ENCODE measurements at places on chromosomes 1 and 21. TPM values are rescaled to one million over a fixed set of nuclear protein-coding genes. Genes with fewer than 3 reads are reported as not detected.
A peak's percentile ranks its signal among the peaks of the same experiment; 100 is the strongest.

The OR10J1 gene
- not detected for total RNA-seq

The C1orf226 gene
- 5.9 TPM for total RNA-seq

The C4BPA gene
- not detected for total RNA-seq

The CCSAP gene
- 18.1 TPM for total RNA-seq

The TNNT2 gene
- total RNA-seq: 82.7 TPM

The RBP7 gene
- total RNA-seq: 41.7 TPM

DNA sequence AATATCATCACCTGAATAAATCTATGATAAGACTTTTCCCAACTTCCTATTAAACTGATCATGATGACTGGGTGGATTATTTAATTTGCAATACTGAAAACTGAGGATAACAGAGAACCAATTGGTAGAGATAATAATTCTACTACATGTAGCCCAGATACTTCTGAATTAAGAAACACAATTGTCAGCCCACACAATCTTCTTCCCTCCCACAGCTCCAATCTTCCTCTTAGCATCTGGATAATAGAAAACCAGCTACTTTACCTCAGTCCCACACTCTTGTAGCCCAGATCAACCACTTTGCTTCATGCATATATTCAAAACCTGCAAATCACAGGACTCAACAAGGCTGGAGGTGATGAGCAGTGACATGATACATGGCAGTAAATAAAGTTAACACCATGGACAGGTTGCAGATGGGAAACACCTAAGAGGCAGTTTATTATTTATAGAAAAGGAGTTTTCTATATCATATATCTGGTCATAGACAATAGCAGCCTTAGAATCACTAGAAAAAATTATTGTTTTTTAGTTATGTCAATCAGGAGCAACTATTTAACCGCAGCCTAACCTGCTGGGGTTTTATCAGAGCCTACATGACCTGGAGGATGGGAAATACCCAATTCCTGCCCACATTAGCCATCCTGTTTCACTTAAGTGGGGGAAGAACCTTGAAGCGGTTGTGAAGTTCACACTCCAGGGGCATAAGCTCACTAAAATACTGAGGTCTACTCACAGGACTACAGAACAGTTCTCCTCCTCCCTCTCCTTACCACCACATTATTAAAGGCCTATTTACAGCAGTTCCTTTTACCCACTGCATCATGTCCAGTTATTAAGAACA, 16.7 kb downstream of the FRRS1 start:
- H3K4me3 ChIP-seq: no peak overlapping the region
- no peaks in the 10 kb centered on the region for H3K27me3 ChIP-seq
- H3K36me3 ChIP-seq: no peaks in the 10 kb centered on the region
- H3K4me1 ChIP-seq: no peaks in the 10 kb centered on the region

DNA sequence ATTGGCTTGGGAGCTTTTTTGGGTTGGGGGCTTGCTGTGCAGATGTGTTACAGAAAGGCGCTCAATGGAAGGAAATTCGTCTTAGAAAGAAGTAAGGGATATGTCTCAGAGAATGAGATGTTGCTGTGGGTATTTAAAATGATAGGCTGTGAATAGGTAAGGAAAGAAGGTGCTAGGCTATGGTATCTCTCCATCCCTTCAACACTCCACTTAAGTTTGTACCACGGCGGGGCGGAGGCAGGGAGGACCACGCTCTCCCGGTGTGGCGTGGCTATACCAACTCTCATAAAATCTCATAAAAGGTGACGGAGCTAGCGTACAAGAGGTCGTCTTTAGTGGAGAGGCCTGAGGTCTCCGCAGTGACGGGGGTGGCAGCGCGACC, 305 bp upstream of the RPS6KC1 start:
- H3K27me3 ChIP-seq: peaks cover 20% of the 10 kb centered on the region
- H3K4me1 ChIP-seq: no peaks in the 10 kb centered on the region
- peak overlapping the region; percentile 96 for H3K4me3 ChIP-seq

- H3K27ac ChIP-seq: peak overlapping the region; percentile 47
- H3K4me1 ChIP-seq: no peaks in the 10 kb centered on the region
- no peaks in the 10 kb centered on the region for H3K27me3 ChIP-seq
- DNase-seq: peak; percentile 54
- H3K36me3 ChIP-seq: no peaks in the 10 kb centered on the region
These were observed 350.9 kb downstream of the S1PR1 start for GRCh38 chr1:101587741-101588140.

- H3K27me3 ChIP-seq: no peaks in the 10 kb centered on the region
- peaks cover 60% of the 10 kb centered on the region for H3K4me1 ChIP-seq
- no peak for DNase-seq
These were observed 2.5 kb downstream of the MPZ start for GRCh38 chr1:161307230-161307768.

DNA sequence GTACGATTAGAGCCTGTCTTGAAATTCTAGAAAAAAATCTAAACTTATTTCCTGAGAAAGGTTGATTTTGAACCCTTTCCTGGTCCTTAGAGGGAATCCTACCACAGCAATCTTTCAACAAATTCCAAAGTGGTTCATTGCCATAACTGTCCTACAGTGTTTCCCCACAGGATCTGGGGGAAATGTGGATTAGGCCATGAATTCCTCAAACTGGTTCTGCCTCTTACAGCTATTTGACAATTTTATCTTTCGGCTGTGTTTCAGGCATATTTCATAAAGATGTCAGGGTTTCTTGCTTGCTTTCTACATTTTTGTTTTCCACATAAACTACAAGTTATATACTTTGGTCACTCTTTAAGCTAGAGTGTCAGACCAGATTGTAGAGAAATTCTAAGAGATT, 544 bp upstream of the ZP4 start:
- H3K27ac ChIP-seq: no peak overlapping the region
- H3K4me1 ChIP-seq: no peaks in the 10 kb centered on the region
- H3K36me3 ChIP-seq: no peaks in the 10 kb centered on the region
- no peak overlapping the region for H3K4me3 ChIP-seq
- DNase-seq: no peak
- no peaks in the 10 kb centered on the region for H3K27me3 ChIP-seq

DNA sequence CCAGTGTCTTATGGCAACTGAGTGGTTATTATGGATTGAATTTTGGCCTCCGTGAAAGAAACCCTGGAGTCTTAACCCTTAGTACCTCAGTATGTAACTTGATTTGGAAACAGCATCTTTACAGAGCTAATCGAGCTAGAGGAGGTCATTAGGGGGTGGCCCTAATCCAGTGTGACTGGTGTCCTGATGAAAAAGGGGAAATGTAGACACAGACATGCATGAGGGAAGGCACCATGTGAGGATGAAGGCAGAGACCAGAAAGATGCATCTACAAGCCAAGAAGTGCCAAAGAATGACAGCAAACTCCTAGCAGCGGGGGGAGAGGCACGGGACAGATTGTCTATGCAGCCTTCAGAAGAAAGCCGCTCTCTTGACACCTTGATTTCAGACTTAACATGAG, 14.7 kb downstream of the DOP1B start:
- no peaks in the 10 kb centered on the region for H3K36me3 ChIP-seq
- no peaks in the 10 kb centered on the region for H3K4me1 ChIP-seq
- H3K4me3 ChIP-seq: no peak overlapping the region
- H3K27ac ChIP-seq: no peak overlapping the region
- DNase-seq: no peak
- H3K27me3 ChIP-seq: no peaks in the 10 kb centered on the region

DNA sequence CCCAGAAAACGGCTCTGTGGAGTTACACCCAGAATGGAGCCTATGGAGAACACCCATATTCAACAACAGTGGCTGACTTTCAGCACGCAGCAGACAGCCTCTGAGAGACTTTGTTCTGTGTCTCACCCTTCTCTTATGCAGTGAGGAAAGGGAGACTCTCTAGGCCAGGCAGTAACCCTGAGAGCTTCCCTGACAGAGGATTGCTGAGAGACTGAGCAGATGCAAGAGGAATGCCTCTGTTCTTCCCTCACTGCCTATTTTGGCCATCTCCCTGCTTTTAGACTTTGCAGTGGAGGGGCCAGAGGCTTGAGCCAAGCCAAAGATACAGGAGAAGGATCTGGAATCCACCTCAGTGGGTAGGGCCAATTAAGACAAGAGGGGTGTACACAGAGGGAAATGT, 41.8 kb upstream of the SLC16A1 start:
- H3K4me1 ChIP-seq: no peaks in the 10 kb centered on the region
- H3K36me3 ChIP-seq: no peaks in the 10 kb centered on the region
- no peak for DNase-seq
- no peak overlapping the region for H3K27ac ChIP-seq
- H3K4me3 ChIP-seq: no peak overlapping the region

GRCh38 chr1:203342192-203342940, 8.6 kb downstream of the FMOD start:
- no peaks in the 10 kb centered on the region for H3K4me1 ChIP-seq
- no peak overlapping the region for H3K4me3 ChIP-seq
- no peaks in the 10 kb centered on the region for H3K36me3 ChIP-seq
- H3K27ac ChIP-seq: peak overlapping the region; percentile 75
- H3K27me3 ChIP-seq: no peaks in the 10 kb centered on the region
- peak; percentile 75 for DNase-seq

DNA sequence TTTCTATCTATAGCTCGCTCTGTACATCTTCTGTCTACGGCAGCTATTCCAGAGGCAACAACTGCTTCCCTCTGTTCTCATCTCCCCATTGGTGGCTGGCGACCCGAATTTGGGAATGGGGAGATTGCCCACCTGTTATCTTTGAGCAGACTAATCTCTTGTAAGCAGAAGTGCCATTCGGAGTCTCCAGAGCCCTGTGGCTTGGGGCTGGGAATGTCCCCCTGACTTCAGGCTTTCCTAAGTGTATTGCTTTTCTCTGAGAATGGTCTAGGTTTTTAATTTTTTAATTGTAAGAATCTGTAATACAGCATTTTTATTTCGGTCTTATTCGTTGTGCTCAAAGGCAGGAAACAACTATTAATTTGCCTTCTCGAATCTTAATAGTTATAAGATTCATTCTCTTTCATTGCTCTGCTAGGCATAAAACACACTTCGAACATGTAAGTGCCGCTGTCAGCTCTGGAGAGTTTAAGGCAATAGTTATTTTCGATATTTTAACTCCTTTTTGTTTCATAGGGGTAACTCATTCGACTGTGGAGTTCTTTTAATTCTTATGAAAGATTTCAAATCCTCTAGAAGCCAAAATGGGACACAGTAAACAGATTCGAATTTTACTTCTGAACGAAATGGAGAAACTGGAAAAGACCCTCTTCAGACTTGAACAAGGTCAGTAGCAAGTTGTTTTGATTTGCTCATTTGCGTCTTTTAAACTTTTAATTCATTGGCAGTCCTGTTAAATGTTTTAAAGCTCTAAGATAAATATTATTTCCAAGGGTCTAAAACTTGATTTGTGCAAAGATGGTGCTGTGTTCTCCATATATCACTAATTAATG, 514 bp downstream of the AGL start:
- H3K27ac ChIP-seq: peak overlapping the region; percentile 91
- DNase-seq: no peak
- H3K4me3 ChIP-seq: peak overlapping the region; percentile 69
- no peaks in the 10 kb centered on the region for H3K4me1 ChIP-seq
- no peaks in the 10 kb centered on the region for H3K27me3 ChIP-seq
- H3K36me3 ChIP-seq: no peaks in the 10 kb centered on the region

GRCh38 chr21:29181799-29182470, 51.5 kb downstream of the MAP3K7CL start:
- no peaks in the 10 kb centered on the region for H3K36me3 ChIP-seq
- H3K27me3 ChIP-seq: no peaks in the 10 kb centered on the region
- H3K4me1 ChIP-seq: no peaks in the 10 kb centered on the region
- H3K27ac ChIP-seq: no peak overlapping the region
- no peak for DNase-seq

- no peak overlapping the region for H3K4me3 ChIP-seq
- H3K27ac ChIP-seq: no peak overlapping the region
- H3K27me3 ChIP-seq: no peaks in the 10 kb centered on the region
- H3K4me1 ChIP-seq: no peaks in the 10 kb centered on the region
- H3K36me3 ChIP-seq: no peaks in the 10 kb centered on the region
These were observed 103.0 kb downstream of the KCNJ15 start for GRCh38 chr21:38359835-38360234.

- DNase-seq: no peak
- no peak overlapping the region for H3K27ac ChIP-seq
- H3K4me1 ChIP-seq: no peaks in the 10 kb centered on the region
- H3K27me3 ChIP-seq: no peaks in the 10 kb centered on the region
These were observed 188.5 kb downstream of the SMYD3 start for GRCh38 chr1:246318622-246319021.

DNA sequence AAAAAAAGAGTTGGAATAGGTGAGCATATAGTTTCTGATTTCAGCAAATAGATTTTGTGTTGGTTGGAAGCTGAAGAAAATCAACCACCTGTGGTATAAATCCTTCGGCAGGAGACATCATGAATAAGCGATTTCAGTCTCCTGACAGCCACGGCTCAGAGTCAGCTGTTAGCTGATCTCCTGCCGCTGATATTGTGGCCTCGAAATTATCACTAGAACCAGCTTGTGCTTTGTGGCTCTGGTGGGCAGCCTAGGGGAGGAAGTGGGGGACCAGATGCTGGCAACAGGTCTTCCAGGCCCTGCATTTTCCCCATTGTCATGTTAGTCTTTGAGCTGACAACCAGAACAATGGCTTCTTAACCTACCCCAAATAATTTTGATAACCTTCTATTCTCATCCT, 842 bp upstream of the GCSAML start:
- no peaks in the 10 kb centered on the region for H3K4me1 ChIP-seq
- H3K27ac ChIP-seq: no peak overlapping the region
- no peaks in the 10 kb centered on the region for H3K36me3 ChIP-seq
- no peak for DNase-seq
- H3K27me3 ChIP-seq: no peaks in the 10 kb centered on the region

- H3K27me3 ChIP-seq: peaks cover 44% of the 10 kb centered on the region
- H3K36me3 ChIP-seq: no peaks in the 10 kb centered on the region
- DNase-seq: peak; percentile 71
- no peaks in the 10 kb centered on the region for H3K4me1 ChIP-seq
- H3K4me3 ChIP-seq: peak overlapping the region; percentile 18
These were observed 2.8 kb downstream of the KCNJ9 start for GRCh38 chr1:160083968-160084770.

DNA sequence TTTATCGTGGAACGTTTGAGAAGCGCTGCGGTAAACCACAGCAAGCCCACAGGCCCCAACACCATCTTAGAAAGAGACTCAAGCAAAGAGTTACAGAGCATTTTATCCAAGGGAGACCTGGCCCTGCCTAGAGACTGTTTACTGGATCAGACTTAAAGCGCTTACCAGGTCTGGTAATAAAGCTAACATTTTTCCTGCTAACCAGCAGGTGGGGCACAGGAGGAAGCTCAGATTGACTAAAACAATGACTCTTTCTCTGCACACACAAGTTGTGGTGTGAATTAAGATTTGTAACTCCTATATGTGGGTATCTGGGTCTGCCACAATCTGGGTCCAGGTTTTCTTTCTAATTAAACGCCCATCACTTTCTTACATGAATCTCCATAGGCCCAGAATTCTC, 136.5 kb upstream of the ETS2 start:
- no peaks in the 10 kb centered on the region for H3K36me3 ChIP-seq
- H3K27ac ChIP-seq: no peak overlapping the region
- no peaks in the 10 kb centered on the region for H3K4me1 ChIP-seq
- DNase-seq: no peak
- no peak overlapping the region for H3K4me3 ChIP-seq
- H3K27me3 ChIP-seq: no peaks in the 10 kb centered on the region

GRCh38 chr1:91669584-91670350, 169.1 kb downstream of the CDC7 start:
- no peaks in the 10 kb centered on the region for H3K36me3 ChIP-seq
- no peaks in the 10 kb centered on the region for H3K4me1 ChIP-seq
- no peak overlapping the region for H3K4me3 ChIP-seq
- H3K27ac ChIP-seq: no peak overlapping the region

- H3K4me3 ChIP-seq: no peak overlapping the region
- H3K27ac ChIP-seq: no peak overlapping the region
- H3K4me1 ChIP-seq: no peaks in the 10 kb centered on the region
- H3K27me3 ChIP-seq: no peaks in the 10 kb centered on the region
- no peaks in the 10 kb centered on the region for H3K36me3 ChIP-seq
These were observed 104.8 kb downstream of the CSMD2 start for GRCh38 chr1:34060187-34060730.

- H3K36me3 ChIP-seq: no peaks in the 10 kb centered on the region
- no peak overlapping the region for H3K4me3 ChIP-seq
- H3K27me3 ChIP-seq: no peaks in the 10 kb centered on the region
- no peaks in the 10 kb centered on the region for H3K4me1 ChIP-seq
These were observed 789.2 kb upstream of the RGS18 start for GRCh38 chr1:191368891-191369654.
